ENCODE measurements at places on chromosomes 3 and 15.
A peak's percentile ranks its signal among the peaks of the same experiment; 100 is the strongest.

DNA sequence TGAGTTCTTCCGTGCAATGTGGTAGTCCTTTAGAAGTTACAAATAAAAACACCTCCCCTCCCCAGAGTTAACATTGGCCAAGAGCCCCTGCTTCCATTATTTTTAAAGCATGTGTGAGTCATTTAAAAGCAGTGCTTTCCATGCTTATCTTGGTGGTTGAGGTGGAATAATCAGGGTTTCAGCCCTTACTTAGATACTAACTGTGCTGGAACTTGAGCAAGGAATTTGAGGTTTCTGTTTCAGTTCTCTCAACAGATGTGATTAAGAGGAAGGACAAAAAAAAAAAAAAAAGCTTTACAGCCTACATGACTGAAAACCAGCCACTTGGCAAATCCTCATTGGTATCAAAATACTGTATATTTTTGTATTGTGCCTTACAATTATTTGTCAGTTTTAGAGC lies 64.5 kb downstream of the CGNL1 start:
- no peak for DNase-seq

DNA sequence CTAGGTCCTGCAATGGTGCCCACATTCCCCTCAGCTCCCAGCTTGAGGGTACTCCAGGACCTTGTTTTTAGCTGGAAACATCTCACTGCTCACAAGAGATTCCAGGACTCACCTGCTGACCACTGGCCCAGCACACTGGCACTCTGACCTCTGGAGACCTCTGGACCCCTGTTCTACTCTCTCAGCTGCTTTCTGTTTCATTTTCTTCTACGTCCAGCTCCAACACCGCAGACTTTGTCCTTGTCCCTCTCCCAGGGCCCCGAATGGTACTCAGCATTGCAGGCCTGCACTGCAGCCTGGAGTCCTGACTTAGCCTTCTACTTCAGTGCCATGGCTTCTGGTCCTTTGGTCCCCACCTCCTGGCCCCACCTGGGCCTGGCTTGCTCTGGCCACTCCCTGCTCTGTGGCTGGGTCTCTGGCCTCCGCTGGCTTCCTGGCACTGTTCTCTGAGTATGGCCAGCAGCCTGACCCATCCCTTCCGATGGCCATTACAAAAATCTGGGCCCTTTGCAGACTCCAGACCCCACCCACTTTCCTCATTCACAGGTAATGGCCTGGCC lies 27.9 kb downstream of the KY start:
- DNase-seq, result no peak

- no peak for DNase-seq
Measured at GRCh38 chr3:187922704-187923416, 177.6 kb upstream of the BCL6 start.

DNA sequence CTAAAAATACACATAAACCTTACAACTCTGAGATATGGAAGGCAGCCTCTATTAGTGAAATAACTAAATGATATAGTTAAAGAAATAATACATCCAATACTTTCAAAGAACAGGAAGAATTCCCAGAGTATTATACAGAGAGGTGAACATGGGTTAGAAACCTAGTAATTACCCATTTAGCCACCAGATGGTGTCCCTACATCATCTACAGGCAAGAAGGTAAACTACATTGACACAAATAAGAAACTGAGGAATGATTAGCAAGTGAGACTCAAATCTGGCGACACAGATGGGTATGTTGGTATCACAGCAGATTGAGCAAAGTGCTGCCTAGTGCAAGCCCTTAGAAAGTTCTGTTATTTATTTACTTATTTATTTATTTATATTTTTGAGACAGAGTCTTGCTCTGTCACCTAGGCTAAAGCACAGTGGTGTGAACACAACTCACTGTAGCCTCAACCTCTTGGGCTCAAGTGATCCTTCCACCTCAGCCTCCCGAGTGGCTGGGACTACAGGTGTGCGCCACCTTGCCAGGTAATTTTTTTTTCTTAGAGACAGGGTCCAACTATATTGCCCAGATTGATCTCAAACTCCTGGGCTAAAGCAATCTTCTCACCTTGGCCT lies 28.2 kb downstream of the NEK4 start:
- no peak for DNase-seq

GRCh38 chr3:129344540-129345220 lies 66.0 kb downstream of the HMCES start:
- DNase-seq, result no peak

GRCh38 chr15:83077491-83078230 lies 10.6 kb upstream of the BTBD1 start:
- DNase-seq, result no peak

DNA sequence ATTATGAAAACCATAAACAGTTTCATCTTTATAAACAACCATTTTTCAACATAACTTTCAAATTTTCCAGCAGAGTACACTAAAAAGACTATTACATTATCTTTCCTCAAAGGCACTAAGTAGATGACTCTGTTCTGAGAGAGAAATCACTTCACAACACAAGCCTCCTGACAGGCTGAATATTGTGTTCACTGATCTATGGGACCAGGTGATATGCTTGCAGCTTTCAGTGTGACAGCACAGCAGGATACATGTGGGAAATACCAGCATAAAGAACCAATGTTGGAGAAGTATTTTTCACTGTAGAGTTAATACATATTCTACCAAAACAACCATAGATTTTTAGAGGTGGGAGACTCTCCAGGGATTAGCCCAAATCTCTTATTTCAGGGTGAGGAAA lies 350.6 kb downstream of the PLCL2 start:
- DNase-seq, result no peak

- DNase-seq, result peak; percentile 39
Measured at GRCh38 chr15:60844511-60845174, 365.7 kb upstream of the ICE2 start.

DNA sequence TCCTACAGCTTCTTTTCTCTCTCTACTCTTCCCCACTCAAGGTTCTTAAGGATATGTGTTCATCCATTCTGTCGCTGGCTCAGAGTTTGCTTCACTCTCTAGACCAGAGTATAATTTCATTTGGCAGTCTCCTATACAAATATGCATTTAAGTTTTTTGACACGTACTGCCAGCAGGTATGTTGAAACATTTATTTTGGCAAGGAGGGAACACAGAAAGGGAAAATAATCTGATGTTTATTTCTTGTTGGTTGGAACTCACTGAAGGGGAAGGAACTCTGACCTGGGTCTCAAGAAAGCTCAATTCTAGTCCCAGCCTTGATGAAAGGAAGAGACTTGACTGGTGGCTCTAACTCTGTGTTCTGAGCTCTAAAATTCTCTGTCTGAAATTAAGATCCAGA lies 21.6 kb downstream of the FANCD2 start:
- no peak for DNase-seq

- peak; percentile 12 for DNase-seq
Measured at GRCh38 chr3:63349583-63350573, 71.8 kb downstream of the SYNPR start.

DNA sequence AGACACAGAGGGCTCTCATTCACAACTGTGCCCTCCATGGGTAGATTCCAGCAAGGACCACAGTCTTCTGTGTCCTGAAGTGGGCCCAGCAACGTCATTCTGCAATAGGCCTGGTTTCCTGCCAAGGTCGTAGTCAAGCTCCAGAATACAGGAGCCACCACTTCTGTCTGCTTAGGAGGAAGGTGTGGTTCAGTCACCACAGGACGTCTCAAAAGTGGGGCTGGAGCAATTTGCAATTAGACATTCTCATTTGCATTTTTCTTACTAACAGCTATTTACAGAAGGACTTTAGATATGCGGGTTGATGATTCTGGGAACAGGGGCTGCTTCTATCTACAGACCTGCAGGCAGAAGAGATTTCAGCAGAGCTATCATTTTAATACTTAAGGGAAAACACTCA lies 58.7 kb upstream of the MYRIP start:
- DNase-seq, result no peak

GRCh38 chr3:171776411-171776810 lies 33.9 kb downstream of the PLD1 start:
- DNase-seq, result no peak

DNA sequence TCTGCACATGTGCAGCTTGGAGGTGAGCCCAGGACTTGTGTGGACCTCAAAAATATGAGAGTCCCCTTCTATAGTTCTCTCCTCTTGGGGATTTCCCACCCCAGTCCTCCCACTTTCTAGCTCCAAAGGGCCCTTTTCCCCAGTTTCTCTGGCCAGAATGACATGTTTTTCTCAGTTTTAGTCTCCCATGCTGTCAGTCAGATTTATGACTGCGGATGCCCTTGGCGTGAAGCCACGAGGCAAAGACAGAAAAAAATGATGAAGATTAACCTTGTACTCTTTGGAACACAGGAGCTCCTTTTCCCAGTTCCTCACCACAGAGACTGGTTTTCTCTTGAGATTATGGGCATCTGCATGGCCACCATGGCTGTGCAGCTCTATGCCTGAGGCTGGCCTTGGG lies 72.0 kb upstream of the TTBK2 start:
- DNase-seq, result no peak

DNA sequence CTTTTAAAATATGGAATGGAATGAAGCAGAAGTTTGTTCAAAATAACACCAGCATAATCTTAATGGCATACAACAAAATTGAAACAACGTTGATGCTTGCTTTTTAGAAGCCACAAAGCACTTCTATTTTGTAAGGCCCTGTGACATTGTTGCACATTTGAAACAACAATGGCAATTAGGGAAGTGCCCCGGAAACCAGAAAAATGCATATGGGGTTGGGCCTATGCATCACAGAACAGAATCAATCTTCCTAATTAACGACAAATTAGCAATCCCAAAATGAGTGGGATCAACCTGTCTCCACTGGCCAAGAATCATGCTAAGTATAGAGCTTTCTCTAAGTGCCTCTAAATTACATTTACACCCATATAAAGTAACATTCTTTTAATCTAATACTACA lies 168.9 kb downstream of the MEIS2 start:
- no peak for DNase-seq

- DNase-seq, result no peak
Measured at GRCh38 chr3:47487265-47487664, 11.5 kb upstream of the SCAP start.

GRCh38 chr3:79761441-79761840 lies 6.4 kb downstream of the ROBO1 start:
- no peak for DNase-seq

- DNase-seq, result no peak
Measured at GRCh38 chr3:187888701-187889100, 143.4 kb upstream of the BCL6 start.

GRCh38 chr3:145776782-145777408 lies 384.1 kb downstream of the PLOD2 start:
- no peak for DNase-seq

DNA sequence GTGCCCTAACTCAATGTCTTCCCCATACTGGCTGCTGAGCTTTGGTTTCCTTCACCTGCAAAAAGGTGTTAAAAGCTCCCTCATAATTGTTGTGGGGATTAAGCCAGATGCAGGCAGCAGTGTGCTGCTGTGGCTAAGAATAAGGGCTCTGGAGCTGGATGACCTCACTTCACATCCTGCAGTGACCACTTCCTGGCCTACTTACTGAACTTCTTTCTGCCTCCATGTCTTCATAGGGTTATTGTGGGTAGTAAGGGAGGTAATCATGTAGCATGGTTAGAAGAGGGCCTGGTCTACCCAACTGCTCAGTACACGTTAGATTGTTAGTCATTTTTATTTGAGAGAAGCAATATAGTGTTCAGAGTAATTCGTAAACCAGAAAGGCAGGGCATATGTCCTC lies 18.4 kb downstream of the GYG1 start:
- no peak for DNase-seq

All from activated T-cell treated with anti-CD3 and anti-CD28 coated beads for 48 hours (primary cell).